ENCODE measurements at places on chromosomes 3 and 15. TPM values are rescaled to one million over a fixed set of nuclear protein-coding genes. Genes with fewer than 3 reads are reported as not detected.
A peak's percentile ranks its signal among the peaks of the same experiment; 100 is the strongest.

DNA sequence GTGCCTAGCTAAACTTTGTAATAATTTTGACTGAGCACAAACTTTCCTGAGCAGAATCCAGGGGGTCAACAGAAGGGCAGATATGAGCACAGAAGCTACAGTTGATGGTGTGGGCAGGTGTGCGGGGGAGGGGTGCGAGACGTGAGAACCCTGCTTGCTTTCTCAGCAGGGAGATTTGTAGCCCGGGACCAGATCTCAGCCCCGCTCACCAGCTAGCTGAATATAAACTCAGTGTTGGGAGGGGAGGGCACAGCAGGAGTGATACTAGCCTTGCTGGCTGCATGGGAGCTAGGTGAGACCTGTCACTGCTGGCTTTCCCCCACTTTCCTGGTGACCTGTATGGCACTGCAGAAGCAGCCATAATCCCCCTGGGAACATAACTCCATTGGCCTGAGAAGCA lies 83.4 kb downstream of the CLDN1 start:
- no peak overlapping the region for H3K27ac ChIP-seq
- peaks cover 27% of the 10 kb centered on the region for H3K27me3 ChIP-seq
- H3K36me3 ChIP-seq = peaks cover 2% of the 10 kb centered on the region
- no peaks in the 10 kb centered on the region for H3K4me1 ChIP-seq
- H3K4me3 ChIP-seq = no peak overlapping the region

DNA sequence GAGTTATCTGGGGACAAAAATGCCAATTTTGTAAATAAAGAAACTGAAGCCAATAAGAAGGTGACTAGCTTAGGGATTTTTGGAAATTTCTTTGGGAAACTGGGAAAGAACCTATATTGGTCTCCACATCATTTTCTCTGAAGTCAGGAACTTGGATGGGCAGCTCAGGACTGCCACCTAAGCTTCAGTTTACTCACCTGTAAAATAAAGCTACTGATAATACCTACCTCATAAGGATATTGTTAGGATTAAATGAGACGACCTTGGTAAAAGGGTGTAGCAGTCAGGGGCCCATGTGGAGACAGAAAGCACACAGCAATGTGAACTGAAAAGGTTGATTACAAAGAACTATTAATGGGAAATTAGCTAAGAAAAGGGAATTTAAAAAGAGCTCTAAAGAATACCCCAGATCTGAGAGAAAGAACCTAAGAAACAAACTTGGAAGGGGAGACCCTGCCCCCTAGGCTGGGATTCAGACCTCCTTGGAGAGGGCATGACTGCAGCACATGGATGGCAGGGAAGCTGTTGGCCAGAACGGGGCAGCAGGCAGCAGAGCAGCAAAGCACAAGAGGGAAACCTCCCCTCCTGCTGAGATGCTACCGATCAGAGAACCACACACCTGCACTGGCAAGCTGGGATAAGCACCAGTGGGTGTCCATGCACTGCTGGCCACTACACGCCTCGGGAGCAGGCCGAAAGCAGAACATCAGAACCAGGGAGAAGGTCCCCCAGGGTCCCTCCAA lies 83.7 kb upstream of the THBS1 start:
- H3K36me3 ChIP-seq = no peaks in the 10 kb centered on the region
- no peak overlapping the region for H3K4me3 ChIP-seq
- peaks cover 61% of the 10 kb centered on the region for H3K27me3 ChIP-seq
- no peak overlapping the region for H3K27ac ChIP-seq
- peaks cover 5% of the 10 kb centered on the region for H3K4me1 ChIP-seq

DNA sequence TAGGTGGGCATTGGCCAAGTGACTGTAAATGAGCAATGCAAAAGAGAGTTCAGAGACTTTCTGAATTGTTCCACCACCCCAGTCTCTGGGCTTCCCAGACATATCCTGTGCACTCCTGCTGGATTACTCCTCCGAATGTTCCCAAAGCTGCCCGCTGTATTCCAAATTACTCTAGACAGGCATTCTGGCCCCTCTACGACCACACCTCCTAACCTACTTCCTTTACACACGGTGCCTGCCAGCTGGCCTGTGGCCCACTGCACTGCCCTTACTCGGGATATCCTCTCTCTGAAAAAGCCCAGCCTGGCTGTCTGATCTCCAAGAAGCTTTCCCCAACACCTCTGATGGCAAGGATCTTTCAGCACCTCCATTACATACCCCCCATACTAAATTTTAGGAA lies 66.6 kb downstream of the DUT start:
- peaks cover 17% of the 10 kb centered on the region for H3K27me3 ChIP-seq
- DNase-seq = no peak
- H3K36me3 ChIP-seq = no peaks in the 10 kb centered on the region
- H3K4me3 ChIP-seq = no peak overlapping the region

DNA sequence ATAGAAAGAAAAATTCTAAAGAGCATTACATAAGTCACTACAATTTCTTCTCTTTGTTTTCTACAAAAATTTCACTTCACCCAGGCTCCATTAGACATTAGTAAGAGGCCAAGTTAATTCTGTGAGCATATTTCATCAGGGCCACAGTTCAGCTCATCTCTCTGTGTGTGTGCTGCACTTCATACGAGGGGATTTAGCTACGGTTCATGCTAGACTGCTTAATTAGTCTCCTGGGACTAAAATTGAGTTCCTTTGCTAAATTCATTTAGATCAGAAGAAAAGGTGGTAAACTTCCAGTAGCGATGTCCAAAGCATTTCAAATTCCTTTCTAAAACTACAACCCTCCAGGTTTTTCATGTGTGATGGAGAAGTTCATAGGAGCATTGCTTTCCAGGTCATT lies 83.1 kb upstream of the SETMAR start:
- H3K27ac ChIP-seq = no peak overlapping the region
- no peaks in the 10 kb centered on the region for H3K36me3 ChIP-seq
- no peaks in the 10 kb centered on the region for H3K27me3 ChIP-seq
- no peak overlapping the region for H3K4me3 ChIP-seq

DNA sequence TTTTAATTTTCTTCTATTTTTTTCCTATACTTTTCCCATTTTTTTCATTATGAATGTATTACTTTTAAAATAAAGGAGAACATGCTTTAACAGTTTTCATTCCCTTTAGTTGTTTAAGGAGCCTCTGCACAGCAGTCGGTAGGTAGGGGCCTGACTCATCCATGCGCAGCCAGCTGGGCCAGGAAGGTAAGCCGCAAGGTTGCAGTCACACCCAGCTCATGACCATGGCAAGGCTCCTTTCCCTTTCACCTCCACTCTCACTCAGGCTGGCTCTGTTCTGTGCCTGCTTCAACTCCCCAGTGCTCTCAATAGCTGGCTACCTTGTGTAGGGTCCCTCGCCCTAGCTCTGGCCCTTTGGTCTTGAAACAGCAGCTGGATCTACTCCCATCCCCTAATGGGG lies 17.4 kb upstream of the ANKRD34C start:
- no peaks in the 10 kb centered on the region for H3K4me1 ChIP-seq
- peaks cover 54% of the 10 kb centered on the region for H3K27me3 ChIP-seq

GRCh38 chr3:139306078-139306477 lies 37.7 kb upstream of the MRPS22 start:
- H3K4me1 ChIP-seq = peaks cover 7% of the 10 kb centered on the region
- H3K36me3 ChIP-seq = no peaks in the 10 kb centered on the region
- H3K27ac ChIP-seq = no peak overlapping the region
- H3K4me3 ChIP-seq = no peak overlapping the region

- H3K4me3 ChIP-seq = no peak overlapping the region
- no peaks in the 10 kb centered on the region for H3K27me3 ChIP-seq
- no peak for DNase-seq
- no peaks in the 10 kb centered on the region for H3K36me3 ChIP-seq
Measured at GRCh38 chr3:28286595-28286994, 45.2 kb downstream of the CMC1 start.

DNA sequence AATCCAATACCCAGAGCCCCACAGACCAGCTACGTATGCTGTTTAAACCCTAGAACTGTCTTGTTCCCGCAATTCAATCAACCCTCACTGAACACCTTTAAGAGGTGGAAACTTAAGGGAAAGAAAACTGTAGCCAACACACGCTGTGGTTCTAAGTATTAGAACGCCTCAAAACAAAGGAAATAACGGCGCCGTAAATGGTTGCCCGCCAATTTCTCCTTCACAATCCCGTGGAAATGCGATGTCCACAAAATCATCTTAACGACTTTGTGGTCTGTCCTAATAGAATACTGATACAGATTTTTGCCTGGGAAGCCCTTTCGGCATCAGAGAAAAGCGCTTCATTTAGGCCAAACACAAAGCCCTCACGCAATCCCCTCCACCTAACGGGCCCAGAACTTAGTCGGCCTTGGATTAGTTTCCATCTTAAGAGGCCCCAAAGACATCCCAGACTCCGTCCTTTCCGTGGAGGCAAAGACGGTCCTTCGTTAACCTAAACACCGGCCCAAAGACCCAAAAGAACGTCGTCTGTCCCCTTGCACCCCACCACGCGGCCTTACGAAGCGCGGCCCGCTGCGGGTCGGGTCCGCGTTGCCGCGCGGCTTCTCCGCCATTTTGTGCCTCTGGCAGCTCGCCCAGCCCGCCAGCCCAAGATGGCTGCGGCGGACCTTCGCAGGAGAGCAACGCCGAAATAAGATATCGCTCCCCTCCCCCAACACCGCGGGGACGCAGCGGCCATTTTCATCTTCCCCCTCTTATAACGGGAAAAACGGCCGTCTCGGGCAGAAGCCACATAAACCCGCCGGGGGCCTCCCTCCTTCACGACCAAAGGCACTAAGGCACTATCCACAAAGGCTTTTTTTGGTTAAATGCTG lies 763 bp downstream of the TRA2B start:
- peak; percentile 76 for DNase-seq
- H3K4me3 ChIP-seq = peak overlapping the region; percentile 96
- no peaks in the 10 kb centered on the region for H3K27me3 ChIP-seq
- H3K4me1 ChIP-seq = peaks cover 45% of the 10 kb centered on the region
- peak overlapping the region; percentile 98 for H3K27ac ChIP-seq
- peaks cover 7% of the 10 kb centered on the region for H3K36me3 ChIP-seq

- H3K36me3 ChIP-seq = peaks cover 3% of the 10 kb centered on the region
- peaks cover 6% of the 10 kb centered on the region for H3K4me1 ChIP-seq
- peak overlapping the region; percentile 49 for H3K27ac ChIP-seq
- H3K4me3 ChIP-seq = no peak overlapping the region
Measured at GRCh38 chr15:81106560-81106959, 27.5 kb upstream of the CFAP161 start.

DNA sequence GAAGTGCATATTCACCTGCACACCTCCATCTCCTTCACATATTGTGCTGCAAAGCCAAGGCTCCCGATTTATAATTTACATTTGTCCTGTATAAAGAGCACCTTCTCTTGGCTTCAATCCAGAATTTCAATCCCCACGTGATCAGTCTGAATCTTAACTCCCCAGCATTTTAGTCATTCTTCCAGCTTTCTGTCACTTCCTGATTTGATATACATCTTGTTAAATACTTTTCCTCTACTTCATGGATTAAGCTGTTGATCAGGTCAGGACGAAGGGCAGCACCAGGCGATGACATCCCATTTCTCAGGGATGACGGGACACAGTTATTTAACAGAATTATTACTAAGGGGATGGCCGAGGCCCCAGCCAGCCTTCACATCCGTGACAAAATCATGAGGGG lies 212.5 kb downstream of the EPHB1 start:
- H3K4me3 ChIP-seq = no peak overlapping the region
- H3K27ac ChIP-seq = no peak overlapping the region
- H3K36me3 ChIP-seq = no peaks in the 10 kb centered on the region

DNA sequence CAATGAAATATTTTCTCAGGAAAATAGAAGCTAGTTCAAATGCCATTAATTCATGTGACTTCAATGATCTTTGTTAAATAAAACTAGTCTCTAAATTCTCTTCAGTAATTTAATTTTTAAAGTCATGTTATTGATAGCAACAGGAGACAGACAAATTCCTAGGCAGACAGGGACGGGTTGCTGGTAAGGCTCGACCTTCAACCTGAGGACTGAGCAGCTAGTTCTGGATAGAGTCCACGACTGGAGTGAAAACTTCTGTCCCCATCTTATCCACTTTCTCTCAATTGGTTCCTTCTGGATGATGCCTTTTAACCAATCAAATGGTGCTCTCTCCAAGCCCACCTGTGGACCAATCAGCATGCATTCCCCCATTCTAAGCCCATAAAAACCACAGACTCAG lies 43.8 kb upstream of the C2CD4B start:
- H3K27me3 ChIP-seq = no peaks in the 10 kb centered on the region
- H3K36me3 ChIP-seq = no peaks in the 10 kb centered on the region
- H3K4me3 ChIP-seq = no peak overlapping the region
- peaks cover 12% of the 10 kb centered on the region for H3K4me1 ChIP-seq
- DNase-seq = no peak

Gene RHCG
- total RNA-seq = not detected

Gene NRG4
- total RNA-seq = not detected

Gene SEMA5B
- not detected for total RNA-seq

Gene SLC9C1
- not detected for total RNA-seq

Measured in T-helper 17 cell (primary cell).